ENCODE measurements at places on chromosomes 3 and 15.

- DNase-seq: peak; percentile 18
Observed at GRCh38 chr3:30012941-30013543, 593.4 kb upstream of the TGFBR2 start.

- no peak for DNase-seq
Observed at GRCh38 chr3:144384241-144384979, 412.8 kb downstream of the DIPK2A start.

- DNase-seq: no peak
Observed at GRCh38 chr3:47407896-47408838, 27.3 kb downstream of the PTPN23 start.

GRCh38 chr3:141471160-141471559, 15.7 kb upstream of the RASA2 start:
- no peak for DNase-seq

DNA sequence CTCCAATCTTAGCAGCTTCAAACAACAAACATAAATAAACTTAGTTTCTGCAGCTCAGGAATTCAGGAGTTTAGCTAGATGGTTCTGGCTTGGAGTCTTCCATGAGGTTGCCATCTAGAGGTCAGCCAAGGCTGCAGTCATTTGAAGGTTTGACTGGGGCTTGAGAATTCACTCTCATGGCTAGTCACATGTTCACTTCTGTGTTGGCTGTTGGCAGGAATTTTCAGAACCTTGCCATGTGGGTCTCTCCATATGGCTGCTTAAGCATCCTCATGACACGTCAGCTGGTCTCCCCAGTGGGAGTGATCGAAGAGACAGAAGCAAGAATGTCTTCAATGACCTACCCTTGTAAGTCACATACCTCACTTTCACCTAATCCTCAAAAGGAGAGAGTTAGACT, 269.2 kb upstream of the CNTN3 start:
- DNase-seq: no peak

DNA sequence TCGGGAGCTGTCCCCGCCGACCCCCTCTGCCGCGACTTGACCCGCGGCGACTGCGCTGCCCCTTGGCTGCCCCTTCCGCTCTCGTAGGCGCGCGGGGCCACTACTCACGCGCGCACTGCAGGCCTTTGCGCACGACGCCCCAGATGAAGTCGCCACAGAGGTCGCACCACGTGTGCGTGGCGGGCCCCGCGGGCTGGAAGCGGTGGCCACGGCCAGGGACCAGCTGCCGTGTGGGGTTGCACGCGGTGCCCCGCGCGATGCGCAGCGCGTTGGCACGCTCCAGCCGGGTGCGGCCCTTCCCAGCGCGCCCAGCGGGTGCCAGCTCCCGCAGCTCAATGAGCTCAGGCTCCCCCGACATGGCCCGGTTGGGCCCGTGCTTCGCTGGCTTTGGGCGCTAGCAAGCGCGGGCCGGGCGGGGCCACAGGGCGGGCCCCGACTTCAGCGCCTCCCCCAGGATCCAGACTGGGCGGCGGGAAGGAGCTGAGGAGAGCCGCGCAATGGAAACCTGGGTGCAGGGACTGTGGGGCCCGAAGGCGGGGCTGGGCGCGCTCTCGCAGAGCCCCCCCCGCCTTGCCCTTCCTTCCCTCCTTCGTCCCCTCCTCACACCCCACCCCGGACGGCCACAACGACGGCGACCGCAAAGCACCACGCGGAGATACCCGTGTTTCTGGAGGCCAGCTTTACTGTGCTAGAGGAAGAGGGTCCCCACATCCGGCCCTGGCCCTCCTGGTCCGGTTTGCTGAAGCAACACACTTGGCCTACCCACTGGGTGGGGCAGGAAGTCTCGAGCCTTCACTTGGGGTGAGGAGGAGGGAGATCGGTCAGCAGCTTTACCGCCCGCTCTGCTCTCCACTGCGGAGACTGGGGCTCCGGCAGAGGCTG, at the start of gene RASSF1:
RASSF1 (minus strand) TSS at position 389 of the 882 bp plus-strand sequence; CDS start at position 358, 31 bp downstream.
- DNase-seq: peak; percentile 70

GRCh38 chr15:89123181-89123525, 34.9 kb downstream of the ABHD2 start:
- no peak for DNase-seq

GRCh38 chr3:71545330-71545729, 38.2 kb downstream of the FOXP1 start:
- DNase-seq: no peak

DNA sequence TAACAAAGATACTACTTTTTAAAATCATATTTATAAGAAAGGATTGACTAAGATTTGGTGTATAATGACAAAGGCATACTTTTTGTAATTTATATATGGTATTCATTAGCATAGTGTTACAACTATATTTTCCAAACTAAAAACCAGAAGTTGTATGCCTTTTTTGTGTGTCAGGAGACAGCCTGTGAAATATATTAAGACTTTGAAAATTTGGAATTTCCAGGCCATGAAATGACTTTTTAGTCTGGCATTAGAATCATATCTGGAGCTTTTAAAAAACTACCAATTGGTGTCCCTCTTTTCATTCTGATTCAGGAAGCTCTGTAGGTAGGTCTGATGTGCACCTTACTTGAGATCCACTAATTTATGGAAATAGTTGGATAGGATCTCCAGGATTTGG, 41.9 kb downstream of the CALML4 start:
- DNase-seq: no peak

DNA sequence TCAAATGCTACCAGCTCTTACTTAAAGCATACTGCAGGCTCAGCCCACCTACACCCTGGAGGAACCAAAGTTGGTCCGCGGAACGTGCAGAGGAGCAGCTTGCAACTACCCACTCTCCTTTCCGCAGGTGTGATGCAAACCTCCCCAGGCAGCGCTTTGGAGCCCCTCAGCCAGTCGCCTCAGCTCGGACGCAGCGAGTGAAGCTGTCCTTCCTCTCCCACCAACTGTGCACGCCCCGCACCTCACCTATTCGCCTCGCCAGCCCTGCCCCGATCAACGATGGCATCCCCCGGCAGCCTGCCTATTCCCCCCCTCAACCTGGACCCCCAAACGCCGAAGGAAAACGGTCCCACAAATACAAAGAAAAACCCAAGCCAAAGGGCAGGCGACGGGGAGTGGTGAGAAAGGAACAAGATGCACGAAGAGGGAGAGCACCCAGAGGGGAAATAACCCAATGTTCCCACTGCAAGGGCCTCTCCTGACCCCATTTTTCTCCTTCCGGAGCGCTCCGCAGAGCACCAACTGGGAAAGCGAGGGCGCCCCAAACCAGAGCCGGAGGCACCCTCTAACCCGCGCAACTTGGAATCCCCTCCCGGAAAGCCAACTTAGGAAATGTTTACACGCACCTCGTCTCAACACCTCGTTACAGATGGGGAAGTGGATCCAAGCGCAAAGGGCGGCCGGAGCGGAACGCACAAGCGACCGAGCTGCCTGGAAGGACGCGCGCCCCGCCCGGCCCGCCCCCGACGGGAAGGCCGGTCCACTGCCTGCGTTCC, 665 bp downstream of the GLB1 start:
- DNase-seq: peak; percentile 55

- no peak for DNase-seq
Observed at GRCh38 chr15:73628976-73629797, 4.0 kb downstream of the NPTN start.

GRCh38 chr15:62756326-62756994, 286.1 kb upstream of the TPM1 start:
- no peak for DNase-seq

- DNase-seq: no peak
Observed at GRCh38 chr3:59317386-59317785, 267.6 kb upstream of the CFAP20DC start.

GRCh38 chr3:197088370-197088769, 58.8 kb upstream of the MELTF start:
- DNase-seq: no peak

DNA sequence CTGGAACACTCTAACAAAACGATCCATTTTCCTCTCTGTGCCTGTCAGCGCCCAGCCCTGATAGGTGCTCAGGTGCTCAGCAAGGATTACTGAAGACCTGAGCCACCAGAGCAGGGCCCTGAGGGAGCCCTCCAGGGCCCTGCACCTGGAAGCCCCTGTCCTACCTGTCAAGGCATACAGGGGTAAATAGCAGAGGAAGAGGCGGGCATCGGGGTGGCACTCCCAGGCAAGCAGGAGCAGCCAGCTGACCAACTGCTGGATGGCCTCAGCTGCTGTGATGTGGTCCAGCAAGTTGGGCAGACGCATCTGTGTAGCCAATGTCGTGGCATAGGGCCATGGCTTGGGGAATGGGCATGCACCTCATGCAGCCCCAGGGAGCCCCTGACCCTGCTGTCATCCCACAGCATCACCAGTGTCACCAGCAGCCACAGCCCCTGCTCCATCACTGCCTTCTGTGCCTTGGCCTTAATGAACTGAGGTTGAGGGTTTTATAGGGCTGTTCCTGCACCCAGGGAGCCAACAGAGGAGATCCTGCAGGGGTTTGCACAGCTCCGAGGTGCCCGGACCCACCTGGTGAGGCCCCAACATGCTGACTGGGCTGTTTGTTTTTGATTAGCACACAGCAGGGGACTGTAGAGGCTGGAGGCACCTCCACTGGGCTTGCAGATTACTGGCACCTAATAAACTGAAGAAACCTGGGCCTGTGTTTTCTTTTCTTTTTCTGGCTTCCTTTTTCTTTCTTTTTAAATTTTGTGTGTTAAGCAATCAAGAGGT, 7.9 kb upstream of the WDR6 start:
- no peak for DNase-seq

DNA sequence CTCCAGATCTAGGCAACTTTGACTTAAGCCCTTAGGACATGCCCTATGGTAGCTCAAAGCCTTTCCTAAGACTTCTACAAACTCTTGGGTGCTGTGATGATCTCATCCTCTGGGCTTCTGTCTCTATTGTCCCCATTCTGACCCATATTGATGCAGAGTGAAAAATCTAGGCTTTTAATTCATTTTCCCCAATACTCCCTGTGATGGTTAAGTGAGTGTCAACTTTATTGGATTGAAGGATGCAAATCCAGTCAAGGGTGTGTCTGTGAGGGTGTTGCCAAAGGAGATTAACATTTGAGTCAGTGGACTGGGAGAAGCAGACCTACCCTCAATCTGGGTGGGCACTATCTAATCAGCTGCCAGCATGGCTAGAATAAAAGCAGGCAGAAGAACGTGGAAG, 97.3 kb upstream of the NUDT16 start:
- no peak for DNase-seq

DNA sequence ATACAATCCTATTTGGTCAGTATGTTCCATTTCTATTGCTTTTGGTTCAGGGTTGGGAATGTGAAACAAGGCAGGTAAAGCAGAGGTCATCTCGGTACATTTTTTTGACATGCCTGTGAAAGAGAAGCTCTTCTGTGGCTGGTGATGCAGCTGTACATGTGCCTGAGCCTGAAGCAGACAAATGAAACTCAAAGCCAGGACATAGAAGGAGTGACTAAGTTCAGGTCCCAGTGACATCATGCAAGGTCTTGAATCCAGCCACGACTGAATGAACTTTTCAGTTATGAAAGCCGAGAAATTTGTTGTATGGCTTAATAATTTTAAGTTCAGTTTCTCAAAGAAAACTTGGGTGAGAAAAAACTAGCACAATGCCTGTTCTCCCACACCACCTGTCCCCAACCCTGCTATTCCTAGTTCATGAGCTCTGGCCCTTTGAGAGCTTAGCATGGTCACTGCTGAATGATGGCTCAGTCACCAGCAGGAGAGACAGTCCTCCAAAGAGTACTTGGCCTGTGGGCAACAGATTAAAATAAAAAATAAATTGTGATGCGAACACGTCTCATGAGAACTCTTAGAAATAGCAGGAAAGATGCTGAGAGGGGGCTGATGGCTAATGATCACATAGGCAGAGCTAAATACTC, 600.2 kb upstream of the GRM7 start:
- DNase-seq: no peak

- no peak for DNase-seq
Observed at GRCh38 chr3:25589104-25589782, 75.5 kb downstream of the TOP2B start.

Measured in GM10248 (cell line).